Fibroblast of skin of right quadriceps (primary cell): ENCODE measurements at places on chromosomes 5 and 9.
A peak's percentile ranks its signal among the peaks of the same experiment; 100 is the strongest.

- DNase-seq = peak; percentile 53
These were observed 75.9 kb upstream of the HTR4 start for GRCh38 chr5:148730270-148730669.

- DNase-seq = no peak
These were observed 5.2 kb downstream of the SH2D3C start for GRCh38 chr9:127773272-127773671.

DNA sequence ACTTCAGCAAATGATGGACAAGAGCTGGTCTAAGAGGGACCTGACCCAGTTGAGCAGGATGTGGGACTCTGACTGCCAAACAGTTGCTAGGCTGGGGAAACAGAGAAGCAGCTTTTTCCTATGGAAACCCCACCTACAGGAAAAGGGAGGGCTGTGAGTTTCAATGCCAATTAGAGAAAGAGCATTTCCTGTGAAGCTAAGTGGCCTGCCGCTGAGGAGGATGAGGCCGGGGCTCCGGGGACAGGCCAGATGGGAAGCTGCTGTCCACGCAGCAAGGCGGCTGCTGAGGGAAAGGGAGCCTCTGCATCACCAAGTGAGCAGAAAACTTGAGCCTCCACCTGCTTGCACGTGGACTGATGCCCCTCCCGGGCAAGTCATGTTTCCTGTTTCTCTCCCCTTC is at the start of gene PCDH12:
PCDH12 (minus strand) TSS at position 90 of the 400 bp plus-strand sequence. CDS start 351 bp downstream, outside the sequence.
- DNase-seq = no peak

- no peak for DNase-seq
These were observed 104.1 kb downstream of the STRBP start for GRCh38 chr9:123164285-123164684.

DNA sequence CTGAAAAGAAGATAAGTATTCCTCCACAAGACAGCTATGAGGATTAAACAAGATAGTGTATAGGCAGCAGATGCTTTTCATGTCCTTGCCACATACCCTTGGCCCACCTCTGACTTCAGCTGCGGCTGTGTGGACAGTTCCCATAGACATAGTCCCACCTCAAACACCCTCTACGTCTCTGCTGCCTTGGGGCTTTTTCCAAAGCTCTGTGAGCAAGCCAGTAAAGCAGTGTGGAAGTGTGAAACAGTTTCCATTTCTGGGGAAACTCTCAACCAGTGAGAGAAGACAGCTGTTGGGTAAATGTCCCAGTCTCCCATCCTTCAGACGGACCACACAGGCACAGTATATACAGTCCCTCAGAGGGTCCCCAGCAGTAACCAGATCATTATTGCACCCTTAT is 125.5 kb downstream of the CDK5RAP2 start:
- DNase-seq = no peak

- DNase-seq = peak; percentile 9
These were observed 629 bp downstream of the CCNH start for GRCh38 chr5:87411973-87412629.

- no peak for DNase-seq
These were observed 6.2 kb upstream of the CERCAM start for GRCh38 chr9:128414461-128414860.

DNA sequence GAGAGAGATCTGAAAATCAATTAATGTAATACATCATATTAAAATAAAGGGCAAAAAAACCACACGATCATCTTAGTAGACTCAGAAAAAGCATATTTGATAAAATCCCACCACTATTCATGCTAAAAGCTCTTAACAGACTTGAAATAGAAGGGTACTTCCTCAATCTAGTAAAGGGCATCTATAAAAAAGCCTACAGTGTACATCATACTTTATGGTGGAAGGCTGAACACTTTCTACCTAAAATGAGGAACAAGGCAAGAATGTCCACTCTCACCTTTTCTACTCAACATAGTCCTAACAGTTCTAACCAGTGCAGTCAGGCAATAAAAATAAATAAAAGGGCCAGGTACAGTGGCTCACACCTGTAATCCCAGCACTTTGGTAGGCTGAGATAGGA is 38.9 kb downstream of the POLK start:
- no peak for DNase-seq

- DNase-seq = no peak
These were observed 76.2 kb downstream of the SH3TC2 start for GRCh38 chr5:148986636-148987035.

- DNase-seq = no peak
These were observed 2.9 kb downstream of the MEGF9 start for GRCh38 chr9:120711354-120711753.

- DNase-seq = peak; percentile 61
These were observed 26.4 kb upstream of the TMOD1 start for GRCh38 chr9:97475059-97475458.

DNA sequence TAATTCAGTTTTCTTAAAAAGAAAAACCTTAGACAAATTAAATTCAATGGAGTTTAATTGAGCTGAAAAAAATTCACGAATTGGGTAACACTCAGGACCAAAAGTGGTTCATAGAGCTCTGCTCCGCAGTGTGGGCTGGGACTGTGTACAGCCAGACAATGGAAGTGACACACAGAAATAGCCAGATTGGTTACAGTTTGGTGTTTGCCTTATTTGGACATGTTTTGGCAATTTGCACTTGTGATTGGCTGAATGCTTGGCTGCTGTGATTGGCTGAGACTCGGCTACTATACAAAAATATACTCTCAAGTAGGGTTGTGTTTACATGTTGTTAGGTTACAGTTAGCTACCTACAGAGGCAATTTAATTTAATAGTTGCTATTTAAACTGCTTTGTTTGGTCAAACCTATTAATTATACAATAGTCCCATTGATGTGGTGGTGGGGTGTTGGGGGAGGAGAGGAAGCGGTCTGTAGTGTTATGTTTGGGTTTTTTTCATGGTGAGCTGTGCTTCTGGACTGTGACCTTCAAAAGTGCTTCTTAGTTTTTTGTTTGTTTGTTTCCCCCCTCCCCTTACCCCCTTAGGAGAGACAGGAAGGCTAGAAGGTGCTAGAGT is 95.2 kb downstream of the CNTLN start:
- DNase-seq = no peak

DNA sequence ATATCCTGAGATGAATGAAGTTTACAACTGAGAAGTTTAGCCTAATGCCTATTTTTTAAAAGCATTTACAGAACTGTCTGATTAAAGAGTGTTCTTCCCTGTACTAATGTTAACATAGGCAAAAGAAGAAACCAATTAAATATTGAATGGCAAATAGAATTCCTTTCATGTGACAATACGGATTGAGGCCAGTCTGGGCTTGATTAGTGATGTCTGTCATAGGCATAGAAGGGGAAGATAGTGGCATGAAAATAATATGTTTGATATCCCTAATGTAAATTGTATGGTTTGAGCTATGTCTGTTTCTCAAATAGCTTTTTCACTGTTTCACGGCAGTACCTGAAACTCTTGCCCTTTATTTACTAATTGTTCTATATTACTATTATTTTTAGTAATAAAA is 443.1 kb upstream of the CLINT1 start:
- no peak for DNase-seq

- DNase-seq = peak; percentile 23
These were observed 51.1 kb downstream of the MPDZ start for GRCh38 chr9:13228431-13228830.

- peak; percentile 92 for DNase-seq
These were observed 472.1 kb upstream of the TNC start for GRCh38 chr9:115590011-115590410.

DNA sequence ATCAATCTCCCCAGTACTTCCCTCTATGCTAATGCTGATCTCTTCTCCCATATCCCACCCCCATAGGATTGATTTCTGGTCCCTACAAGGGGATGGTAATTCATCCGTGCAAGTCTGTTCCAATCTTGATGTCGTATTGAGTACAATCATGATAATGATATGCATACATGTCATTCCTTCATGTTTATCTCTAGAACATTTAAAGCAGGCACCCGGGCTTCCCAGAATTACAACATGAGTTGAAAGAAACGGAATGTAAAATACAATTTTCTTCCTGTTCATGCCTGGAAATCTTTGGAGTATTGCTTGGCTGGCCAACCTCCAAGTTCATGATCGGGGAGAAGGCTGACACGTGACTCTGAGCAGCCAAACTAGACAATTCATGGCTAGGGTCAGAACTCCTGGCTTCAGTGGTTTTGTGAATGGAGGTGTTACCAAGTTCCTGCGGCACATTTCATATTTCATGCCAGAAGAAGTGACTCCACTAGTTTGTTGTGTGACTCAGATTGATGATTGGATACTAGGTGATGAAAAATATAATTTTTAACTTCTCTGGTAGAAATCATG is 66.6 kb downstream of the C9orf152 start:
- peak; percentile 100 for DNase-seq

GRCh38 chr9:70613024-70613768 is 198.7 kb upstream of the KLF9 start:
- DNase-seq = no peak

DNA sequence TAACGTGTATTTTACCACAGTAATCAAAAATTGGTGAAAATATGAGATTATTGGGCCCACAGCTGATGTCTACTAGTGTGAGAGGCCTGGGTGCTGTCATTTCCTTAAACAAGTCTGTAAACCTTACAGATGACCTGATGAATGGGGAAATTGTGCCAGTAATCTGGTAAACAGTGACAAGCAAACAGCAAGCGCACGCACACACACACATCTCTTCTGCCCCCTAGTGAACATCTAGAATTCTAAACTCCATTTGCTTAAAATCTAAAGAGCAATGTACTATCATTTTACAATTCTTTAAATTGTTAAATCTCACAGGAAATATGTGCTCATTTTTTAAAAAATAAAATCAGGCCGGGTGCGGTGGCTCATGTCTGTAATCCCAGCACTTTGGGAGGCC is 7.5 kb upstream of the RAPGEF1 start:
- peak; percentile 48 for DNase-seq
